ENCODE measurements at places on chromosomes 4 and X.

GRCh38 chrX:54030329-54030728 lies 13.9 kb downstream of the PHF8 start:
- H3K27me3 ChIP-seq: no peaks in the 10 kb centered on the region
- H3K4me1 ChIP-seq: no peaks in the 10 kb centered on the region
- DNase-seq: no peak
- H3K36me3 ChIP-seq: peaks cover 75% of the 10 kb centered on the region

GRCh38 chr4:156638925-156639605 lies 332.5 kb downstream of the PDGFC start:
- H3K27me3 ChIP-seq: no peaks in the 10 kb centered on the region
- H3K4me3 ChIP-seq: no peak overlapping the region
- H3K27ac ChIP-seq: no peak overlapping the region
- H3K4me1 ChIP-seq: no peaks in the 10 kb centered on the region

DNA sequence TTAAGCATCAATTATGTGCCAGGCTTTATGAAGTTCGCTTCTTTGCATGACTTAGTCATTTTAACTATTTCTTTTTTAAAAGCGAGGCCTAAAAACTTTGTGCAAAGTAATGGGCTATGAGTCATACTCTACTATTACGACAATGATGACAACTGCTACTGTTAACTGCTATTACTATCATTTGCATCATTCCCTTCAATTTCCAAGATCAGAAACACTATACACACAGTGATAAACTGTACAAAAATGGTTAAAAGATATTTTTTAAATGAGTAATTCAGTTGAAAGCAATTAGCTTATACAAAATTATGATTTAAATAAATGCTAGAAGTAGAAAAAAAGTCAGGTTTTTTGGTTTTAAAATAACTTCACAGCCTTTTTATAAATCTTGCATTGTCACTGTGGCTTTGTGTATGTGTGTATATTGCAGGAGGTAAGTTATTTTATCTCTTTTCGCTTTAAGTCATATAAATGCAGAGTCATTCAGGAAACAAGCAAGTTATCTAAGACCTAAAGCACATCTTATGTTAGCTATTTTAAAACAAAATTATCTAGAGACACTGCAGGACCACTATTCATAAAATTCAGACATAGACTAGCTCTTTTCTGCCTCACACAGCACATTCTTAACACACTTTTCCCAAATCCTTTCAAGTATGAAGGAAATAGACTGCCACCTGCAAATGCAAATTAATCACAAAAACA lies 18.5 kb upstream of the CXCL3 start:
- no peaks in the 10 kb centered on the region for H3K4me1 ChIP-seq
- peaks cover 11% of the 10 kb centered on the region for H3K27me3 ChIP-seq
- no peak overlapping the region for H3K4me3 ChIP-seq
- H3K36me3 ChIP-seq: no peaks in the 10 kb centered on the region

DNA sequence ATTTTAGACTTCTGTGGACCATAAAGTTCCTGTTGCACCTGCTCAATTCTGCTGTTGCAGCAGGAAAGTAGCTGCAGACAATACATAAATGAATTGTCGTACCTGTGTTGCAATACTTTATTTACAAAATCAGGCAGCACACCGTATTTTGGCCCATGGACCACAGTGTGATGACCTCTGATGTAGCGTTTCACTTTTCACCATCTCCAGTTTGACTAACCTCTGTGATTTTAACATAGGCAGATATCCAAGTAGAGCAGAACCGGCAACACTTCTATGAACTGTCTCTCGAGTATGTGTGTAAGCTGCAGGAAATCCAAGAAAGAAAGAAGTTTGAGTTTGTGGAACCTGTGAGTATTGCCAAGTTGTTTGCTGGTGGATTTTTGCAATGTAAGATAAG lies 132.7 kb downstream of the ARHGAP10 start:
- no peak overlapping the region for H3K27ac ChIP-seq
- no peak overlapping the region for H3K4me3 ChIP-seq
- no peaks in the 10 kb centered on the region for H3K27me3 ChIP-seq
- H3K36me3 ChIP-seq: no peaks in the 10 kb centered on the region
- no peaks in the 10 kb centered on the region for H3K4me1 ChIP-seq
- DNase-seq: no peak

DNA sequence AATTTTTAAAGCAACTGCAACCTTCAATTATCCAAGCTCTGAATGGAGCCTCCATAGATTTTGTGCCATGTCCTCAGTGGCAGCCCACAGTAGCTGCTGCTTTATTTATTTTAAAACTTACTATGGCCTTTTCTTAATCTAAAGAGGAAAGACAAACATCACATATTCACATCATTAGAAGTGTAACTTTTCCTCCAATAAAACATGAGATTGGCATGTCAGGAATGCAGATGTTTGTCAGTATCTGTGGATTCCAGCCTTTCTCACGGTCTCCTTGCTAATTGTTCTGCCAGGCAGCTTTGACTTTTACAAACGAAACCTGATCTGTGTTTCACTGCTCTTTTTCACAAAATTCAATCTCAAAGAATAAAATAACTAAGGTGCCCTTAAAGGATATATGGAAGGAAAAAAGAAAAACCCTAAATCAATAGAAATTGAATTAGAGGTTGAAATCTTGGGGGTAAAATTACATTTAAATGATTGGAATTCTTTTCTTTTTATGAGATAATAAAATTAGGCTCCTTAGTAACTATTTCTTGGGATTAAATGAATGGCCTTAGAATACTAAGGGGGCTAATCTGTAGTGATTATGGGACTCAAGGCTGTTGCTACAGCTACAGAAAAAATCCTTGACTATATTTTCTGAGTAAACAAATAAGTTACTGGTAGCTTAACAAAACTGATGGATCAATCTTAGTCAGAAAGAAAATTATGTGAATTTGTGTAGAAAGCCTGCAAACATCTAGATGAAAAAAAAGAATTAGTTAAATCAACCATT lies 151.3 kb downstream of the RTL9 start:
- no peaks in the 10 kb centered on the region for H3K4me1 ChIP-seq
- no peaks in the 10 kb centered on the region for H3K36me3 ChIP-seq
- H3K27me3 ChIP-seq: no peaks in the 10 kb centered on the region
- no peak overlapping the region for H3K27ac ChIP-seq

Data from activated B cell treated with CpG ODN at 0.5 μM for 24 hours (primary cell).